ENCODE measurements at places on chromosomes 4 and X. TPM values are rescaled to one million over a fixed set of nuclear protein-coding genes. Genes with fewer than 3 reads are reported as not detected.

The DCAF4L1 gene
- 1.0 TPM for total RNA-seq

The GPRIN3 gene
- total RNA-seq: 1.6 TPM

The ARHGAP6 gene
- total RNA-seq: 15.2 TPM

The ITIH6 gene
- total RNA-seq: not detected

The AADAT gene
- total RNA-seq: 0.33 TPM

The GRPR gene
- not detected for total RNA-seq

The ZCCHC13 gene
- not detected for total RNA-seq

The STARD8 gene
- total RNA-seq: 6.6 TPM

The BTK gene
- total RNA-seq: not detected

The DUSP9 gene
- not detected for total RNA-seq

Measured in gastrocnemius medialis (tissue), 4 donors.